NCI-H460 (cell line): ENCODE measurements at places on chromosomes 4 and X. TPM values are rescaled to one million over a fixed set of nuclear protein-coding genes. Genes with fewer than 3 reads are reported as not detected.

GRCh38 chrX:39261446-39262147 is 460.3 kb downstream of the MID1IP1 start:
- DNase-seq = peak; percentile 1

Gene NAA10
- 136 and 150 TPM in 2 replicates for total RNA-seq

DNA sequence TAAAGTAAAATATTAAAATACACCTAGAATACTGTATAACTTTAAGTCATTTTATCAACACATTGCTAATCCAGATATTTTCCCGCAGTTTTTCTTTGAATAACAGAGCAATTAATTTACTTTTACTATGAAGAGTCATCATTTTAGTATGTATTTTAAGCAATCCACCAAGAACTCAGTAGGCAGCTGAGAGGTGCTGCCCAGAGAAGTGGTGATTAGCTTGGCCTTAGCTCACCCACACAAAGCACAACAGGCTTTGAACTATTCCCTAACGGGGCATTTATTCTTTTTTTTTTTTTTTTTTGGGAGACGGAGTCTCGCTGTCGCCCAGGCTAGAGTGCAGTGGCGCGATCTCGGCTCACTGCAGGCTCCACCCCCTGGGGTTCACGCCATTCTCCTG is 74.4 kb downstream of the CD38 start:
- DNase-seq = no peak

DNA sequence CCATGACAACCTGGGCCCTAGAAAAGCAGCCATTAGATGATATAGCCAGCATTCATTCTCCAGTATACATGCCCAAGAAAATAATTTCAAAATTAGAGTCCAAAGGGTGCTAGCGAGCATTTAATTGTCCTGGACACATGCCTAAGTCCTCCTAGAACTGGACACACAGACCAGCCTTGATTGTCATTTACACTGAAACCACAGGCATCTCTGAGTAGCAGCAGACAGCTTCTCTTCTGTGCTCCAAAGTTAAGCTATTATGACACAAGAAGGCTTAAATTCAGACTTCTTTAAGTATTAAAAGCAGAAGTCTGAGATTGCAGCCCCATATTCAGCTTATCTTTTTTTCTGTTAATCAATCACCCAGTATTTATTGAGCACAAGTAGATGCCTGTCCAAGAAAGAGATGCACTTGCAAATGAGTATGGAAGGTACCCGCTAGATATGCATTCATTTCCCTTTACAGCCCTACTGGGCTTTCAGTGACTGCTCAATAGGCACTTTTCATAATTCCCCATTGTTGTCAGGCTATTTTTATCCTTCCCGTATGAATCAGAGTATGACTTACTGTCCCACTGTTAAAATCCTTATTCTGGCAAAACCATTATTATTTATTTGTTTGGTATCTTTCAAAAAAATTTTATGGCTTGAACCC is 374.1 kb downstream of the FBXW7 start:
- DNase-seq = no peak

DNA sequence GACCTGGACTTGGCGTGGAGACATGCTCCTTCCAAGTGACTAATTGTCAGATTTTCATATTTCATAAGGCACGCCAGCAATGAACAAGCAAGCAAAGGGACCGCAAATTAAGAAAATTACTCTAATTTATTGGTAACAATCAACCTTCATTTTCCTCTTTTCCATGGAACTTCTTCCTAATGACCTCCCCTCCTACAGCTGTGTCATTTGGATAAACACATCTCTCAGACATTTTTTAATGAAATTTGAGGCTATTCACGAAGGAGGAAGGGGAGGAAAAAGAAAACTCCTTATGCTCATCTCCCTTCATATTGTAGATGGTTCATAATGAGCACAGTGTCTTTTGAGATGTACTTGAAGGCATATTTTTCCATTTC is 38.6 kb upstream of the TLR3 start:
- no peak for DNase-seq
